ENCODE measurements at places on chromosomes 6 and 20.

- DNase-seq: no peak
Measured at GRCh38 chr20:40955326-40955725, 73.3 kb upstream of the TOP1 start.

- DNase-seq: no peak
Measured at GRCh38 chr20:6502219-6502618, 265.3 kb upstream of the BMP2 start.

- peak; percentile 51 for DNase-seq
Measured at GRCh38 chr6:73515204-73515655, 5.6 kb downstream of the EEF1A1 start.

GRCh38 chr6:106194949-106195921, 109.1 kb downstream of the PRDM1 start:
- peak; percentile 70 for DNase-seq

GRCh38 chr20:62183426-62184142, 756 bp downstream of the MTG2 start:
- DNase-seq: peak; percentile 7

GRCh38 chr20:50138120-50138478, 15.4 kb downstream of the PEDS1 start:
- no peak for DNase-seq

DNA sequence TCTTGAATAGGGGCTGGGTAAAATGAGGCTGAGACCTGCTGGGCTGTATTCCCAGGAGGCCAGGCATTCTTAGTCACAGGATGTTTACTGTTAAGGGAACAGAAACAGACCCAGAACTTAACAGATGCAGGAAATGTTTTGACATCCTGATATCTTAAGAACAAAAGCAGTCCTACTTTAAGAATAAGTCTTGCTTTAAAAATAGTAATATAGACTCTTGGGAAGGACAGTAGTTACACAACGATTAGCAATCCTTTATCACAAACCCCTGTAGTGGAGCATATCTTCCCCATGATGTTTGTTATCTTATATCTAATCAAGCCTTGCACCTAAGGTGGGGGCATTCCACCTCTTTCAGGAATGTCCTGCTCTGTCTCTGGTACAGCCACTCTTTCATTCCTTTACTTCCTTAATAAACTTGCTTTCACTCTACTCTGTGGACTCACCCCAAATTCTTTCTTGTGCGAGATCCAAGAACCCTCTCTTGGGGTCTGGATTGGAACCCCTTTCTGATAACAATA, 493.7 kb upstream of the SULF2 start:
- no peak for DNase-seq

GRCh38 chr6:138465007-138465645, 34.2 kb downstream of the NHSL1 start:
- DNase-seq: no peak
